ENCODE measurements at places on chromosomes 2 and 18. TPM values are rescaled to one million over a fixed set of nuclear protein-coding genes. Genes with fewer than 3 reads are reported as not detected.

RPRM gene
- total RNA-seq, result not detected

- DNase-seq, result no peak
Observed at GRCh38 chr18:31197676-31198075, 35.0 kb upstream of the DSC1 start.

MROH2A gene
- 6.6 TPM for total RNA-seq

ICA1L gene
- total RNA-seq, result 0.63 TPM

GRCh38 chr2:5364361-5364760, 327.8 kb upstream of the SOX11 start:
- DNase-seq, result no peak

DNA sequence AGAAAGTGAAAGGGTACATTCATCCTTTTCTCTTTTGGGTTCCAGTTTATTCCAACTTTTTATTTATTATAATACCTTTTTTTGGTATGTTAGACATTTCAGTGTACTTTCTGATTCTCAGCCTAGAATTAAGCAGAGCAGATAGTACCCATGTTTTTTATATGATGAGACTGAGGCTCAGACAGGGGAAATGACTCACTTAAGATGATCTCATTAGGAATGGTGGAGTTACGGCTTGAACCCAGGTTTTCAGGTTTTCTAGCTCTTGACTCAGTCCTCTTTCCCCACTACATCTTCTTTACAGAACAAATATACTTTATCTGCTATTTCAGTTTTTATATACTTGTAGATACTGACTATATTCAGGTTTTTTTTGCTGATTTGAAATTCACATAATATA, 51.7 kb upstream of the OTX1 start:
- DNase-seq, result no peak

PEX13 gene
- 22.3 TPM for total RNA-seq

DNA sequence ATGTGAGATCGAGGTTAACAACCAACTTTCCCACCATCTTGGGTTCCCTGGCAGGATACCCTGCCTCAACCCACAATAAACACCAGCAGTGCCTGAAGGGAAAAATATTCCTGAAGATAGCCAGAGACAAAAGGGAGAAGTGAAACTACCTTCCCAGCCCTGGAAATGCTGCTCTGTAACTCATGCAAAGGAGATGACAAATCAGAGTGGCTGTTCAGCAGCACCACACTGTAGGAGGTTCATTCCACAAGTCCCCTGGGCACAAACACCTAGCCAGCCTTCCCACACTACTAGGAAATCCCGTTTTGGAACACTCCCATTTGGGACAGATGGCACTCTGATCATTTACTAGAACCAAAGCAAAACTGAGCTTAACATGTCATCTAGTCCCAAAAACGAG, 190.7 kb upstream of the RBBP8 start:
- DNase-seq, result no peak

DNA sequence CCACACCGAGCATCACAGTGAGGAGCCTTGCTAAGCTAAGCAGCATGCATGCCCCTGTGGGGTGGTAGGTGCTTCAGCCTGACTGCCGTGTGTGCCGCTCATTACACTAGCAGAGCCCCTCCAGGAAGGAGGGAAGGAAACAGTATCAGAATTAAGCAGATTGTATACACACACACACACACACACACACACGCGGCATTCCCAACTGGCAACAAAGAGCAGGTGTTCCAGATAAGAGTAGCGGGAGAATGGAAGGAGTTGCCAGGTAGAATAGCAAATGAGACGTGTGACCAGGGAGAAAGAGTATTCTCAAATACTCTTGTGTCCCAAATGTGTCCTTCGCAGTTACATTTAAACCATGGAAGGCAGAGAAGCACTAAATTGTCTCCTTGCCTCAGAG, 47.6 kb upstream of the TTC39C start:
- no peak for DNase-seq

CRYBA2 gene
- not detected for total RNA-seq

DNA sequence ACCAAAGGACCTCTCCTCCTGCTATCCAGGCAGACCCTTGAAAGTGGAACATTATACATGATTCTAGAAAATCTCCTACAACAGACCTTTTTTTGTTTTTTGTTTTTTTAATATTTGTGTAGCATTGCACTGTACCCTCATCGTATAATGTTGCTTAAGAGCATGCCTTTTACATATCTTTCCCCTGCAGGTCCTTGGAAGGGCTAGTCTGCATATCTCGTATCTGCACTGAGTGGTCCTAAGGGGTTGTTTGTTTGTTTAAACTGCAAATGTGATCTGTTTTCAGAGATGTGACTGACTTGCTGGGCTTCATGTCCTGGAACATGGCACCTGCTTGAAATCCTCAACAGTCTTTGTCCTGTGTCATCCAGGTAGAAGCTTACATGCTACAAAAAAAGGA, 204.1 kb downstream of the FAM210A start:
- no peak for DNase-seq

CDH19 gene
- 2.3 TPM for total RNA-seq

Measured in left lobe of liver (tissue), 2 donors.